NCI-H187 (cell line): ENCODE measurements at places on chromosomes 13 and 19.

DNA sequence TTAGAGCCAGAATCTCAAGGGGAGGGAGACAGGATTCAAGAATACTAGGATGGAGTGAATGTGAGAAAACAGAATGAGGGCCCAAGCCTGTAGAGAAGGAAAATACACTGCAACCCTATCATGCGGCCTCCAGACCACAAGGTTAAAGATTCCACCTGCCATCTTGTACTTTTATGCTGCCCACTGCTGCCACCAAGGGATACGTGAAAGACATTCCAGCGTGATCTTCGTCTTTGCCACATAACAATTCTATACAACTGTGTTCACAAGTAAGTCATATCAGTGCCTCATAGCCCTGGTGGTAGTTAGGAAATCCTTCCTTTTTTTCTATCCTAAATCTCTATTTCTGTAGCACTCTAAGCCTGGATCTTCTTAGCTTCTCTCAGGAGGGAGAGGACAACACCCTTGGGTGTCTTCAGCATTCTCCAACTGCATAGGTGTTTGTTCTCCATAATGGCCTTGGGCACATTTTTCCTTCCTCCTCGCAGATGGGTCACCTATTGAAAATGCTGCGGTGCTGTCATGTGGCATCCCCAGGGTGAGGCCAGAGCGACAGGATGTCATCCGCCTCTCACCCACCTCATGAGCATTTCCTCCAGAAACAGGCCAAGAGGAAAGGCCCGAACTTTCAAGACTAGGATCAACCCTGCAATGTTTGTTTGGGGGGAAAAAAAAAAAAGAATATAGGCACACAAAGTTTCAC, 13.6 kb downstream of the TPT1 start:
- no peak for DNase-seq

DNA sequence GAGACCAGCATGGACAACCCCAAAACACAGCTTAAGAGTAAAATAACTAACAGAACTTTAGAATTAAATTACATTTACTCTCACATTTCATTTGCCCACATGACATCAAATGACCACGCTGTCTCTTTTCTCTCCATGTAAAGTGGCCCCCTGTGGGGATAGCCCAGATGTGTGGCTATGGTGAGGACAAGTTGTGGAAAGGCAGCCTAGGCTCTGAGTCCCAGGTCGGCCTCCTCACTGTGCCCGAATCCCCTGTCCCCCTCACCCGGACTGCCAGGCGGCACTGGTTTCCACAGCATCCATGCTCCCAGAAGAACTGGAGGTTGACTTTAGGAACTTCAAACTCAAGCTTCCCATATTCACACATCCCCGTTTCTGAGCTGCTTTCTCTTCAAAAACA, 111.8 kb upstream of the UQCRFS1 start:
- DNase-seq: no peak

- DNase-seq: no peak
Measured at GRCh38 chr13:107065036-107065435, 497.1 kb upstream of the ARGLU1 start.

DNA sequence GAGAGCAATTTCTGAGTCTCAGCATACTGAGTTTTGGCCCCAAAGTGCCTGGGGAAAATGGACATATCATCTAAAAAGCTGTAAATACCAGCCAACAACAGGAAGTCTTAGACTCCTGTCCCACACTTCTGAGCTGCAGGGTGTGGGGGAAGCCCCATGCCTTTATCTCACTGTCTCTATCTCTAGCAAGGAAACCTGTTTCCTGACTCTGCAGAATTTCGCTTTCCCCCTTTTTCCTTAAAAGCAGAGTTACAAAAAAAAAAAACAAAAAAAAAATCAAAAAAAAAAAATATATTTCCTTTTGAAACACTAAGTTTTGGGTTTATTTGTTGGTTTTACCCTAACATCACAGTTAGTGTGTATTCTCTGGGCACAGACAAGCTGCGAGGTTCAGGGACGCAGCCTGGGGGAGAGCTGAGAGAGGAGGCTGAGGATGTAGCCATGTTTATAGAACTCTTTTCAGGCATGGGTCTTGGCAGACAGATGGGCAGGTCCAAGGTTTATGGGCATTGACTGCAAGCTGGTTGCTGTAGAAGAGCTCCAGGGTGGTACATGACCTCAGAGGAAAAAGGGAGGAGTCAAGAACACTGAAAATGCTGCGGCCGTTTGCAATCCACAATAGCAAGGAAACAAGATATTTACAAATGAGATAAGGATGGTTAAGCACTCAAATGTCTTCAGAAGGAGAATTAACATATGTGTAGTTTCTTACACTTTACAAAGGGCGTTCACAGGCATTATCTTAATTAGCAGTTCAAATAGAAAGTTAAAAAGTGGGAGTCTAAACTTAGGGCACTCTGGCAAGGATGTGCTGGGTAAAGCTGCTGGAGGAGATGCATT, 4.9 kb downstream of the MBNL2 start:
- DNase-seq: no peak

DNA sequence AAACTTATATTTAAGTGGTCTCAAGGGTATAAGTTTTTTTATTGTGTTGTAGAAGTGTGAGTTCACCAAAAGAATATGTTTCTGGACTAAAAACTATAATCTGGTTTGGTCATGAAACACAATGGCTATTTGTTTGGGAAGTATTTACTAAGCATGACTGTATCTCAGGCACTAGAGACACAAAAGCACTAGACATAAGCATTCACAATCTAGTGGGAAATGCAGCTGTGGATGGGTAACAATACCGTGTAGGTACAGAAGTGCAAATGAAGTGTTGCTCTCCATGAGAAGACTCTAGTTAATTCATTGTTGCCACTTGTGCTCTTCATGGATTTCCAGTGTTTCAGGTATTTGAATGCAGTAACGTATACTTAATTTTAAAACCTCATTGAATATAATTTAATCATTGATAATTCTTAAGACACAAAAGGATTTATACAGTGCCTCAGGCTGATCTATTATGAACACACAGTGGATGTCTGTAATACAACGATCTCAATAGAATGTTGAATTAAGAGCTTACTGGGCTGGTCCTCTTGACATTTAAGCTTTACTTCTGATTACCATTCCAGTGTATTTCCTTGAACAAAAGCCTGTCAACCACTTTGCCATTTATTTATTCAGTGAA, 50.9 kb downstream of the TPT1 start:
- no peak for DNase-seq

- DNase-seq: no peak
Measured at GRCh38 chr13:35460061-35460460, 16.4 kb downstream of the MAB21L1 start.
